Stimulated activated CD8-positive, alpha-beta memory T cell treated with anti-CD3 and anti-CD28 coated beads, Interleukin-4, amount 100 ng/mL, for 1 hour (primary cell): ENCODE measurements at places on chromosomes 4 and X.

DNA sequence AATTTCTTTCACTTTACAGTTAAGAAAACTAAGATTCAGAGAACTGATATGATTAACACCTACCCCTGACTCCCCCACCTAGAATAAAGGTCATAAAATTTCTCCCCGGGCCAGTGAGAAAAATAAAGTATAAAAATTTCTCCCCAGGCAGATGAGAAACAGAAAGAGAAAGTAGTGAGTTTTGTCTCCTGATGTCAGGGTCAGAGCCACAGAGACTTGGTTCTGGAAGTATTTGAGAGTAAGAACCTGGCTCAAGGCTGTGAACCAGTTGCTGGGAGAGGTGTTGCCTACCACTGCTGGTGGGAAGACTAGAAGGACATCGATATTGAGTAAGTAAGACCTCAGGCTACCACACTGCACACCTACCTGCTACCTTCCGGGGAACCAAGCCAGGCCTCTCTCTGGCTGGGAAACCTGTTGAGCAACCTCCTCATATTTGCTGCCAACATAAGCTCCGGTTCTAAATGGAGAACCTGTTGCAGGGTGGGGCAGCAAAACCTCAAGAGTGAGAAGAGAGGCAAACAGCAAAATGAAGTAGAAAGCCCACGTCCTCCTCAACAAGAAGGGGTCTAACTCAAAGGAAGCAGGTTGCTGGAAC lies 104.2 kb upstream of the PUDP start:
- no peak for DNase-seq

DNA sequence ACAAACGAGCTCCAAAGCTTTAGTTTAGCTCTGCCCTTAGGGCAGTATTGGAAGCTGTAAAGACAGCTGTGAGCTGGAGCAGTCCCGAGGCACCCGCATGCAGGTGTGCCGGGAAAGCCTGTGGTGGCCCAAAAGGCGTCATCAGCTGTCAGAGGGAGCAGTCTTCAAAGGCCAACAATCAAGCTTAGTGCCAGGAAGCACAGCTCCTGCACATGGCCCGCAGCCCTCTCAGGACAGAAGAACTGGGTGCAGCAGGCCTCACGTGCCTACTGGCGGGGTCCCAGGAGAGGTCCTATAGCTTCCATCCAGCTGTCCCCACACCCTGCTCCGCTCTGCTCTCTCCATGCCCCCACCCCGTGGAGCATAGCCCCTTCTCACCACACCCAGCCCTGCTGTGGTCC lies 92.2 kb upstream of the TRIM2 start:
- DNase-seq: no peak

- no peak for DNase-seq
These were observed 43.2 kb downstream of the SLC9A6 start for GRCh38 chrX:136028383-136028984.

DNA sequence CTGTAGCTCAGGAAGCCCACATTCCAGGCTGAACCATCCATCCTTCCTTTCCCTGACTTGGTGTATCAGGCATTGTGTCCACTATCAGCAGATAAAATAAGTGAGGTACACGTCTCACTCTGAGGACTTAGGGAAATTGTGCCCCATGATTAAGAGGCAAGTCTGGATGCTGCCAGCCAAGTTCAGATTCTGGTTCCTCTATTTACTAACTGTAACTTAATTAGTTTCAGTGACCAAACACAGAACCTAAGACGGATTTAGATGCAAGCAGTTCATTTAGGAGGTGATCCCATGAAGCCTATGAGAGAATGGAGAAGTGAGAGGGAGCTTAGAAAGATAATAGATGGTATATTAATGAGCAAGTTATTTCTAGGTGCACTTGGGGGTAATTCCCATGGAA lies 56.6 kb upstream of the PACRGL start:
- no peak for DNase-seq

- DNase-seq: no peak
These were observed 6.7 kb downstream of the CD99 start for GRCh38 chrX:2697741-2698299.

DNA sequence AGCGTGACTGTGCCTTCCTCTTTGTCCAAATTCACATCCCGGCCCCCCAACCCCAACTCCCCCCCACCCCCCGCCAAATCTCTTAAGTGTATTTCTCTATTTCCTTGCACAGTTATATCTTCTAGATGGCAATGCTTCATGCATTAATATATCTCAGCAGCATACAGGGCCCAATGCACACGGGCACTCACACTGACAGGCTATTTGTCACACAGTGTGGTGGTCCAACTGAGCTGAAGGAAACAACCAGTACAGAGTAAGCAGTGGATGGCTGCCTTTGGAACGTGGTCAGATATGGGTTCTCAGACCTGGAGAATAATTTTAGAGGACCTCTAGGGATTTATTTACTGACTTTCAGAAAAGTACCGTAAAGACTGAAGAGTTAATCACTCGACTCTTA lies 681 bp downstream of the EXOC1 start:
- DNase-seq: no peak

GRCh38 chr4:23373261-23373660 lies 516.6 kb downstream of the PPARGC1A start:
- no peak for DNase-seq

GRCh38 chrX:42944381-42944998 lies 166.5 kb upstream of the PPP1R2C start:
- no peak for DNase-seq

GRCh38 chrX:47573341-47574075 lies 8.7 kb upstream of the TIMP1 start:
- no peak for DNase-seq

- no peak for DNase-seq
These were observed 402.8 kb downstream of the AFF2 start for GRCh38 chrX:148903176-148903575.

DNA sequence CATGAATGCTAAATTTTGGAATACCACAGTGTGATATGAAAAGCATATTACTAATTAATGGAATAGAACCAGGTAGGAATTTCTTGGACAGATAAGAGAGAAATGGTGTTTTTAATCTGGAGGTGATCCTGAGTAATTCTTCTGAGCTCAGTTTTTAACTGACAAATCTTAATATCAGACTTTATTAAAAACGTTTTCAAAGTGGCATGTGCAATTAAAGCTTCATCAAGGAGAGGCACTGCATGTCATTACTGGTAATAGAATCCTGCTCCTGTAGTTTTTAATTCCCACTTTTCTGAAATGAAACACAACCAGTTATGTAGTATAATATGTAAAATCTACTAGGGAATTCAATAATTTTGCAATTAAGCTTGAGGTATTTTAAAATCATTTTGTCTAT lies 7.0 kb upstream of the PTTG2 start:
- DNase-seq: no peak

DNA sequence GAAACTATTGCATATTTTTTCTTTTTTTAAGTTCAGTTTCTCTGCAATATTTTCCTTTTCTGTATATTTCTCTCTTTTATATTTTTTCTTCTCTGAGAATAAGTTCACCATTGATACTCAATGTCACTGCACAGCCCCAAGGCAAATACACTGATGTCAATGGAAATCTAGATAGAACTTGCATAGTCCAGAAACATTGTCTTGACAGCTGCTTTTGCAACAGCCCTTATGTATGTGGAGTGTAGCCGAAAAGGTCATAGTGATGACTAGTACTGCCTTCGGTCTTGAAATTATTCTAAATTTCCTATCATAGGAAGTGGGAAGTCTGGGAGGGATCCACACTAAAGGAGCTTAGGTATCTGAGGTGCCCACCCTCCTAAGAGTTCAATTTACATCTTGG lies 150.0 kb downstream of the SPOCK3 start:
- no peak for DNase-seq

GRCh38 chrX:118526149-118526548 lies 30.5 kb downstream of the DOCK11 start:
- no peak for DNase-seq

DNA sequence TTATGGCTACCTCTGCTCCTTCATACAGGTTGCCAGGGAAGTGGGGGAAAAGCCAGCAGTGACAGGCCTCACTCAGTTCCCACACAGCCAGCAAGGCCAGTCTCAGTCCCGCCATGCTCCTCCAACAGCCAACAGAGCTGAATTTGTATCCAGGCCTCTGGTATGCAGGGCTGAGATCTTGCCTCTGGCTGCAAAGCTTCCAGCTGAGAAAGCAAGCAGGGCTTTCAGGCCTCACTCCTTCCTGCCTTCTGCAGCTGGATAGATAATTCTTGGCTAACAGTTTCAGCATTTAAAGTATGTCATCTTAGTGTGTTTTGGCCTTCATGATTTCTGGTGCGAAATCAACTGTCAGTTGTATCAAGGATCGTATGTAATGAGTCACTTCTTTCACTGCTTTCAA lies 103.6 kb downstream of the GNL3L start:
- DNase-seq: no peak

DNA sequence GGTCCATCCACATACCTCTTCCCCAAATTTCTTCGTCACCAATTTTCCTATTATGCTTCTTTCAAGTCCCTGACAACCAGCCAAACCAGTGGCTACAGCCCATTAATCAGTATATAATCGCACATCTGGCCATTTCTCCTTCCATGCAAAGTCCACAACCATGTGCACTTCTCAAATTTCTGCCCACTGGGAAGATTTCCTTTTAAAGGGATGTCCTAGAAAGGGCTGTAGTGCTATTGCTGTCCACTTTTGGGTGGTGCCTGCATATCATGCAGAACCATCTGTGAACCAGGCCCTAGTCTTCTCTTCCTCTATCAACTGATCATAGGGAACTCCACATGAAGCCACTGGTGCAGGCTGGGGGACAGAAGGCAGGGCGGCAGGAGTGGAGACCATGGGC lies 55.2 kb upstream of the MID1IP1 start:
- no peak for DNase-seq

DNA sequence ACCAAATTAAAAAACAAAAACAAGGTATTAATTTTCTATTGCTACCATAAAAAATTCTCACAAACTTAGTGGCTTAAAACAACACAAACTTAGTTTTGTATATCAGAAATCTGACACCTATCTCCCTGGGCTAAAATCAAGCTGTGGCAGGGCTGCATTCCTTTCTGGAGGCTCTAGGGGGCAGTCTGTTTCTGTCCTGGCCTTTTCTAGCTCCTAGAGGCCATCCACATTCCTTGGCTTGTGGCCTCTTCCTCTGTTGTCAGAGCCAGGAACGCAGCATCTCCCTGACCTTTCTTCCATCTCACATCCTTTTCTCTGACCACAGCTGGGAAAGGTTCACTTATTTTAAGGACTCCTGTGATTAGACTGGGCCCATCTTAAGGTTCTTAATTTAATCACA lies 38.9 kb upstream of the TLR2 start:
- no peak for DNase-seq
